Tibial nerve (tissue), 4 donors: ENCODE measurements at places on chromosomes 5 and 9. TPM values are rescaled to one million over a fixed set of nuclear protein-coding genes. Genes with fewer than 3 reads are reported as not detected.

PMPCA gene
- total RNA-seq: 37.9 TPM

OR1K1 gene
- not detected for total RNA-seq

DNA sequence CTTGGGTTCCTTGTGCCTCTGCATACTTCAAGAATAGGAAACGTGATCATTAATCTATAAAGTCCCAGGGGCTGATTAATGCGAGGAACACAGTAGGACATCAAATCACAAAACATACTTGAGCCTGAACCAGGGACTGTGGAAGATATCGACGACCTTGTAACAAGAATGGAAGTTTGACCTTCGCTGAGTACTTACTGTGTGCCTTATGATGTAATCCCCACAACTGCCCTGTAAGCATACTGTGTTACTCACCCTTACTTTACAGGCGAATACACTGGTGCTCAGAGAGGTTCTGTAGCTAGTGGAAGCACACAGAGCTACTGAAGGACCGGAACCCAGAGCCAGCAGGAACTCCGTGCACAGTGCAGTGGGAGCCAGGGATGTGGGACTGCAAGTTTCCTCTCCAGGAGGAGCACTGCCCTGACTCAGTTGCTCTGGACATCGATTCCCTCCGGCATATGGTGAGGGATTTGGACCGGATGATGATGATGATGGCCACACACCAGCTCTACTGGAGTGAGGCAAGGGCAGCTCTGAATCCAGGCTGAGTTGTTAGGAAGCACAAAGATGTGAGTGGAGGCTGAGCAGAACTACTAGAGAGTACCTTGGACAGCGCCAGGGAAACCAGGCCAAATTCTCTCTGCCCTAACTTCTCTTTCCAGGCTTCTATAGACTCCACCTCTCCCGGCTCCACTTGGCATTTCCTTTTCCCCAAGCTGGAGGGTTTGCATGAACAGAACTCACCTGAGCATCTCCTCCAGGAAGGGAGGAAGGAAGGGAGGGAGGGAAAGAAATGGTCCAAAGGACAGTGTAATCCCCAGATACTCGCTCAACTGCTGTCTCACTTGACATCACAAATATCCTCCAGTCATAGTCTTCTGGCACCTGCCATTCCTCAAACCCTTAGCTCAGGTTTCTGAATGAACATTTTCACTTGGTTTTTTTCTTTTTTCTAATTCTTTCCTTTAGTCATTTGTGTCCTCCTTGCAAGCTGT lies 1.5 kb upstream of the GABBR2 start:
- no peak overlapping the region for H3K27ac ChIP-seq
- no peak for DNase-seq
- no peaks in the 10 kb centered on the region for H3K4me1 ChIP-seq

GRCh38 chr5:127170918-127171600 lies 97.8 kb upstream of the C5orf63 start:
- H3K27me3 ChIP-seq: no peaks in the 10 kb centered on the region
- no peaks in the 10 kb centered on the region for H3K4me1 ChIP-seq
- H3K36me3 ChIP-seq: no peaks in the 10 kb centered on the region
- H3K4me3 ChIP-seq: no peak overlapping the region

DNA sequence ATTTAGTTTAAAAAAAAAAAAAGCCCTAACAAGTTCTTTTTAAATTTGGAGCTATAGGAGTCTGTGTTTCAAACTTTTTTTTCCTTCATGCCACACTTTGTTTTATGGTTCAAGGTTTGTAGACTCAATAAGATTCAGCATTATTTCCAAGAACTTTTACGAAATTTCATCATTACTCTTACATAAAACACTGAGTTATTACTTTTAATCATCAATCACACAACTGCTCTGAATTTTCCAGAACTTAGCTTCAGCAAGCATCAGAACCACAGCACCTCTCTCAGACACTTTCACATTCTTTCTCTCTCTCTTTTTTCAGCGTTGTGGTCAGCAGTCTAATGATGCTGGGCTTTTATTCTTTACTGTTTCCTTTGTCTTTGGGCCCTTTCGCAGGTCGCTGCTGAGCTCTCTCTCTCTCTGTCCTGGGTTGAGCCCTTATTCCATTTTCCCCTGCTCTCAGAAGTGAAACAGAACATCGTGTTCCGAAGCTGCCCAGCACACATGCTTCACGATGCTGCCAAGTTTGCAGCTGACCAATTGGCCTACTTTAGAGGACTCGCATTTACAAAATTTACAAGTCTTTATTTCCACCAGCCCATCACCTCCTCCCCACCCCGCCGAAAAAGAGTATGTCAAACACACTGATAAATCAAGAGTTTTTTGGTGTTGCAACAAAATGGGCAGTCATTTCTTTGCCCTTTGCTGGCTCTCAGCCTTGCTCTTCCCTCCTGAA lies 44.6 kb upstream of the PIK3R1 start:
- H3K27ac ChIP-seq: peak overlapping the region; percentile 83
- peaks cover 22% of the 10 kb centered on the region for H3K4me1 ChIP-seq
- DNase-seq: peak; percentile 83
- no peak overlapping the region for H3K4me3 ChIP-seq
- no peaks in the 10 kb centered on the region for H3K27me3 ChIP-seq

GRCh38 chr5:171387345-171387969 lies at the start of gene NPM1:
NPM1 (plus strand) TSS chr5:171387849; CDS start chr5:171387949, 100 bp downstream.
- H3K27me3 ChIP-seq: no peaks in the 10 kb centered on the region
- H3K4me3 ChIP-seq: peak within 1 kb of the TSS; percentile 99
- no peaks in the 10 kb centered on the region for H3K36me3 ChIP-seq
- peaks cover 18% of the 10 kb centered on the region for H3K4me1 ChIP-seq
- peak within 1 kb of the TSS; percentile 87 for H3K27ac ChIP-seq

DNA sequence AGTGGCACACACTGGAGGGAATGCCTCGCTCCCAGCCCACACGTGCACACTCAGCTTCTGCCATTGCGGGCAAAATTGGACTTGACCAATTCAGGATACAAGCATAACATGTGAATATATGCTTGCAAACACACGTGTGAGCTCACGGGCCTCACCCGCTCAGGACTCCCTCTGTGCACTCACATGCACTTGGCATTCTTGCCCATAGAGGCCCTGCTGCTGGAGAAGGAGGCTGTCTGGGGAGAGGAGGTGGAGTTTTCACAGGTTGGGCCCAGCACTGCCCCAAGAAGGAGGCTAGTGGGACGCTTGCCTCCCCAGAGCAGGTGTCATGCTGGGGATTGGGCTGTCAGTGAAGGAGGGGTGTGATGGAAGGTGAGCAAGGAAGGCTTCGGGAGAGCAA lies 1.7 kb downstream of the MYMK start:
- H3K4me1 ChIP-seq: no peaks in the 10 kb centered on the region
- H3K4me3 ChIP-seq: no peak overlapping the region
- H3K27me3 ChIP-seq: no peaks in the 10 kb centered on the region
- H3K27ac ChIP-seq: no peak overlapping the region
- DNase-seq: no peak

DNA sequence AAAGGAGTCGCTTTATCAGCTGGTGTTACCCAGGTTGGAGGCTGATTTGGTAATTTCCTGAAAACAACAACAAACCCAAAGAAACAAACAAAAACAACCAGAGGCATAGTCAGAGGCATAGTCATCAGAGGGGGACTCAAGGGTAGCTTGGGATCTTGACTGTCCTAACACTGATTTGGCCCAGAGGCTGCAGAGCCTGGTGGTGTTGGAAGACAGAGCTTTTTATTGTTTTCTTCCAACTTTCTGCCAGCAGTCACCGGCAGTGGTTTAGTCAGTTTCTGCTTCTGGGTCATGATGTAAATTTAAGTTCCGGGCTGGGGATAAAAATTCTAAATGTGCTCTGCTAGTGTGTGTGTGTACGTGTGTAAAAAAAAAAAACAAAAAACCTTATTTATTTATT lies 23.5 kb upstream of the NKX2-5 start:
- no peaks in the 10 kb centered on the region for H3K36me3 ChIP-seq
- H3K27me3 ChIP-seq: no peaks in the 10 kb centered on the region
- no peak for DNase-seq
- no peak overlapping the region for H3K27ac ChIP-seq
- no peak overlapping the region for H3K4me3 ChIP-seq
- H3K4me1 ChIP-seq: no peaks in the 10 kb centered on the region

DNA sequence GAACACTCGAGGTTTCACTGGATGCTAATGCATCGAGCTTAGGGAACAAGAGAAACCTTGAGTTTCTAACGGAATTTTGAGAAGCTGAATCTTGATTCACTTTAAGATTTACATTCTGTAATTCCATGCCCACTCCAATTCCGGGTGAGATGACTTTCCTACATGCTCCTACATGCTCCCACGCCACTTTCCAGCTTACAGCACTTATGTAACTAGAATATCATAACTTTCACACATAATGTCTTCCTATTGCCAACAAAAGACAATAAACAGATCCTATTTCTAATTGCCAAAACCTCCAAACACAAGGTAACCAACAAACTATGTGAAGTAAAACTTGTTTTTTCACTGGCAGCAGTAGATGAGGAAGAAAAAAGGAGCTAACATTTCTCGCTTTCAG lies 72.9 kb downstream of the ECPAS start:
- no peak overlapping the region for H3K27ac ChIP-seq
- no peaks in the 10 kb centered on the region for H3K27me3 ChIP-seq
- H3K4me3 ChIP-seq: no peak overlapping the region
- no peaks in the 10 kb centered on the region for H3K4me1 ChIP-seq

- no peaks in the 10 kb centered on the region for H3K36me3 ChIP-seq
- H3K27me3 ChIP-seq: no peaks in the 10 kb centered on the region
- peak; percentile 53 for DNase-seq
- peak overlapping the region; percentile 67 for H3K4me3 ChIP-seq
- peaks cover 14% of the 10 kb centered on the region for H3K4me1 ChIP-seq
- H3K27ac ChIP-seq: peak overlapping the region; percentile 88
Observed at GRCh38 chr9:69122082-69122548, 52.0 kb upstream of the TJP2 start.

DNA sequence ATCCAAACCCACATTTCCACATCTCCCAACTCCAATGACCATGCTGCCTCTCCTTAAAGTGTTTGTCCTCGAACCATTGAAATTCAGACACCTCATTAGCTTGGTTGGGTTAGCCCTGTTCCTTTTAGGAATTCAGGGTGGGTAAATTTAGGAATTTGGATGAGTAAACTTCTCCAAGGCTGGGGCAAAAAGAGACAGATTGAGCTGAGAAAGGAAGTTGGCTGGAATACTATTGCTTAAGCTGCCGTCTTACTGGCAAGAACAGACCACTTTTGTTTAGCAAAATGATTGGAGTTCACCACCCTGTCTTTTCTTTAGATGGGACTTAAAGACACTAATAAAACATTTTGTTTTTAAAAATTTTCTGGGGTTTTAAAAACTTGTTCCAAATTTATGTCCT lies 143.6 kb upstream of the GDNF start:
- no peaks in the 10 kb centered on the region for H3K27me3 ChIP-seq
- no peak overlapping the region for H3K27ac ChIP-seq
- DNase-seq: no peak
- H3K4me3 ChIP-seq: no peak overlapping the region
- H3K36me3 ChIP-seq: no peaks in the 10 kb centered on the region

- H3K4me1 ChIP-seq: no peaks in the 10 kb centered on the region
- H3K27me3 ChIP-seq: no peaks in the 10 kb centered on the region
- no peak overlapping the region for H3K27ac ChIP-seq
- H3K4me3 ChIP-seq: no peak overlapping the region
- H3K36me3 ChIP-seq: no peaks in the 10 kb centered on the region
- DNase-seq: no peak
Observed at GRCh38 chr5:33793276-33793675, 98.5 kb downstream of the ADAMTS12 start.

GRCh38 chr5:86689103-86689729 lies 71.5 kb downstream of the COX7C start:
- no peak overlapping the region for H3K27ac ChIP-seq
- no peaks in the 10 kb centered on the region for H3K4me1 ChIP-seq
- H3K4me3 ChIP-seq: no peak overlapping the region
- DNase-seq: no peak
- no peaks in the 10 kb centered on the region for H3K27me3 ChIP-seq

- no peaks in the 10 kb centered on the region for H3K36me3 ChIP-seq
- peak overlapping the region; percentile 95 for H3K27ac ChIP-seq
- DNase-seq: peak; percentile 26
Observed at GRCh38 chr5:15501091-15501791, 1.3 kb downstream of the FBXL7 start.

DNA sequence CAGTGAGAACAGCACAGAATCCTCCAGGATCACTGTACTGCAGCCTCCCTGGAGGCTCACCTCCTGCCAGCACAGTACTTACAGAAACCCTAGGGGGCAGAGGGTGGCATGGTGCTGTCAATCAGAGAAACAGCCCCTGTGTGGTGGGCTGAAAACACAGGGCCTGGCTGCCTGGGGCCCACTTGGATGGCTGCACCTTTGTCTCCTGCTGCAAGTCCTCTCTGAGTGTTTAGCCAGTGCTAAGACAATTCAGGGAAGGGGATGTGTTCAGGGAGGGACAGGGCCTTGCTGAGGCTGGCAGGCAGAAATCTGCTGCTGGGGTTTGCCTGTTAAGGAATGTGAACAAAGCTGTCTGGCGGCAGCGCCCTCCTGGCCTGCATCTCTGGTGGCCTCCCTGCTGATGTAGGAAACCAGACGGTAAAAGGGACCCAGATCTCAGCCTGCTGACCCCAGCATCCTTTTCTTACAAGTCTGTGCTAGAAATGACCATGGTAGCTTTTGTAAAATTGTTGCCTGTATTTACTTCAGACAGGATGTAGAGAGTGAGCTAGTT lies 39.5 kb downstream of the PRRC2B start:
- H3K27me3 ChIP-seq: no peaks in the 10 kb centered on the region
- H3K4me3 ChIP-seq: no peak overlapping the region
- peak overlapping the region; percentile 6 for H3K27ac ChIP-seq
- DNase-seq: no peak

GRCh38 chr9:85639675-85640186 lies 102.0 kb downstream of the AGTPBP1 start:
- no peaks in the 10 kb centered on the region for H3K36me3 ChIP-seq
- no peak for DNase-seq
- H3K4me1 ChIP-seq: no peaks in the 10 kb centered on the region
- no peak overlapping the region for H3K4me3 ChIP-seq

DNA sequence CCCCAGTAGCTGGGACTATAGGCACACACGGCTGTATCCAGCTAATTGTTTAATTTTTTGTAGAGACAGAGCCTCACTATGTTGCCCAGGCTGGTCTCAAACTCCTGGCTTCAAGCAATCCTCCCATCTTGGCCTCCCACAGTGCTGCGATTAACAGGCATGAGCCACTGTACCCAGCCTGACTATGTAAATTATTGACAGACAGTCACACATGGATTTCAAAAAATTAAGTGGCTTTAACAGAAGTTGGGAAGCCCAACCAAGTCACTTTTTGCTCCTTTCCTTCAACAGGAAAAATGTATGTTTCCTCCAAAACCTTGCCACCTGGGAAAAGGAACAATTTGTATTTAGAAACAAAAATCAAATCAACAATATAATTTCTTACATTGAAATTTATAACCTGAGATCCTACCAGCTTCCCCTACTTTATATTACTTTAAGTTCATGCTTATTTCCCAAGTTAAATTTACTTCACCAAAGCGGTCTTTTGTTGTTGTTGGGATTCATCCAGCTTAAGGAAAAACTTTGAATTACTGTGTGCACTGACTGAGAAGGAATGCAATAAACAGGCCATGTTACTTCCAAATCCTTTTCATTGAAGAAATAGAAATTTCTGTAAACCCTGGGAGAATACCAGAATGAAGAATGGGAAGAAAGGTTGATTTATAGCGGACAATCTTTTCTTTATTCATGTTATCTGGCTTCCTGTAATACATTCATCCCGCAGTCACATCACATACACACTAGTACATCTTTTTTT lies 8.6 kb downstream of the PCA3 start:
- H3K36me3 ChIP-seq: no peaks in the 10 kb centered on the region
- H3K27ac ChIP-seq: no peak overlapping the region
- no peak for DNase-seq
- H3K4me3 ChIP-seq: no peak overlapping the region
- no peaks in the 10 kb centered on the region for H3K27me3 ChIP-seq

GRCh38 chr5:151911011-151911410 lies 13.6 kb downstream of the GLRA1 start:
- no peaks in the 10 kb centered on the region for H3K36me3 ChIP-seq
- H3K4me1 ChIP-seq: no peaks in the 10 kb centered on the region
- H3K27me3 ChIP-seq: no peaks in the 10 kb centered on the region
- H3K4me3 ChIP-seq: no peak overlapping the region
- no peak for DNase-seq
